EL (cell line): ENCODE measurements at places on chromosomes 7 and 10.
A peak's percentile ranks its signal among the peaks of the same experiment; 100 is the strongest.

- no peak for DNase-seq
Measured at GRCh38 chr10:95245425-95246055, 45.3 kb downstream of the PDLIM1 start.

DNA sequence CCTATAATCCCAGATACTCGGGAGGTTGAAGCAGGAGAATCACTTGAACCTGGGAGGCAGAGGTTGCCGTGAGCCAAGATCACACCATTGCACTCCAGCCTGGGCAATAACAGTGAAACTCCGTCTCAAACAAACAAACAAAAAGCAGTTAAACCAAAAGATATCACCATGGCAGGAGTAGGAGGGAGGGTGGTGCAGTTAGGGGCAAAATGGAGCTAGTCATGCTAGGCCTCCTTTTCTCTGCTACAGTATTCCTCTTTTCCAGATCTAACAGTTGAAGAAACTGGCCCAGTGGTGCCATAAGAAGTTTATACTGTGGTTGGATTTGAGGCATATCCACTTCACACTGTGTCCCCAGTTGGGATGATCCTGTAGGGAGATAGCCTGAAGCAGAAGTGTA lies 261.6 kb downstream of the SKIDA1 start:
- no peak for DNase-seq

DNA sequence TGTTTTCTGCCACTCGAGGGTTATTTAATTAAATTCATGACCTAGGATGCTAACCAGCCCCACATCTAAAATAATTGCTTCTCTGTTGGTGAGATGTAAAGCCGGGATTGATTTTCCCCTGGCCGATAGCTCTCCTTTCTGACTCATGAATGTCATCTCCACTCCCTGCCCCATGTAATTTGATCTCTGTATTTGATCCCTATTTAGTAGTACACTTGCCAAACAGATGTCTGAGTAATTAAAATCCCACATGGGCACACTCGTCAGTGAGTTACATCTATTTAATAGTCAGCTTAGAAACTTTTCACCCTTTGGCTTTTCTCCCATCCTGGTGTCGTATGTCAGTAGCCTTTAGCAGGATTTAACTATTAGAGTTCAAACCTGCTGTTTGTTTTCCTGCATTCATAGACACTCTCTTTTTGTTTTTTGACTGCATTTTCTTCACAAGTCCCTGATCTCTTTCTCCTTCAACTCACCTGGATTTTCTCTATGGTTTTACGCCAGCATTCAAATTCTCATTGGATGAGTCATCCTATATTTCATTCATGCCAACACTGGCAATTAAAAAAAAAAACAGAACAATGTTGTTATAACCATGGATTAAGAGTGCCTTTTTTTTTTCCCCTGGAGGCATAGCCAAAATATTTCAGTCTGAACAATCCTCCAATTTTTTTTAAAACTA lies 82.7 kb downstream of the SPAG6 start:
- DNase-seq: peak; percentile 94

DNA sequence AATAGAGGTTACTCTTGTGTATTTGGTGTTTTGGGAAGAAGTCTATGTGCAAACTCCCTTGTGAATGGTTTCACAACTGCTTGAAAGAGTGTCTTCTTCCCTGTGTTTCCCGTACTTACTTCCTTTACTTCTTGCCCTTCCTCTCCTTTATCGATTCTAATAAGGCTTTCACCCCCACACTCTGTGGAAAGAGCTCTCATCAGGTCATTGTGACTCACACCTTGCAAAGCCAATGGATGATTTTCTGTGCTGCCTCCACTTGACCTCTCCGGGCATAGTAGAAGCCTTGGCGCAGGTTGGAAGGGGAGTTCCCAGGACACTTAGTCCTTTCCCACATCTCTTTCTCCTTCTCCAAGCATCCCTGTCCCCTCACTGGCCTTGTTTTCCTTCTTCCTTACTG lies 6.2 kb upstream of the TSPAN15 start:
- no peak for DNase-seq

DNA sequence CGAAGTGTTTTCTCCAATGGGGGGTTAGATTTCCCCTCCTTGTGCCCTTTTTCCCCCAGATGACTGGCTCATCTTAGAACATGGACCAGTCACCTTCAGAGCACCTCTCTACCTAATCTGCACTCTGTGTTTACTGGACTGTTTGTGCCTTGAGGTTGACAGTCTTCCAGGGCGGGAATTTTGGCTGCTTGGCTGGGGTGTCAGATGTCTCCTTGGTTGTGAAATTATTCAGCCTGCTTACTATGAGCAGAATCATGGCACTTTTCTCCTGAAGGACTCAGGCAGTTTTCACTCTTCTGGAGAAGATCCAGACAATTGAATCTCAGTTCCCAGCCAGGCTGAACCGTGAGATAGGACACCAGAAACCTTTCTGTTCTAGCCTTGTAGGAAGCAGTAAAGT lies 60.3 kb upstream of the NFKB2 start:
- no peak for DNase-seq

GRCh38 chr7:93843260-93843659 lies 47.3 kb downstream of the TFPI2 start:
- DNase-seq: peak; percentile 21

DNA sequence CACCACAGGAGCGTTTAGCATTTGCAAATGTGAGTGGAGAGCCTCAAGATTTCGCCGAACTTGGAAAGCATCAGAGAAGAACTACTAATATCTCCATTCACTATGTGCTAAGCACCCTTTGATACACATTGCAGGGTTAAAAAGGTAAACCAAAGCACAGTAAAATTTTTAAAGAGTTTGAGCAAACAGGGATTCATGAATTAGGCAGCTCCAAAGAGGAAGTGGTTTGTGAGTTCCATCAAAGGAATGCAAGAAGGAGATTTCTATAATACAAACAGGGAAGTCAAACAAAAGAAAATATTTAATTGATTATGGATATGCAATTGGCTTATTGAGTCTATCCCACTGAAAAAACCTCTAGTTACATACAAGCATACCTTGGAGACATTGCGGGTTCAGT lies 81.1 kb upstream of the TMEM72 start:
- DNase-seq: peak; percentile 69

DNA sequence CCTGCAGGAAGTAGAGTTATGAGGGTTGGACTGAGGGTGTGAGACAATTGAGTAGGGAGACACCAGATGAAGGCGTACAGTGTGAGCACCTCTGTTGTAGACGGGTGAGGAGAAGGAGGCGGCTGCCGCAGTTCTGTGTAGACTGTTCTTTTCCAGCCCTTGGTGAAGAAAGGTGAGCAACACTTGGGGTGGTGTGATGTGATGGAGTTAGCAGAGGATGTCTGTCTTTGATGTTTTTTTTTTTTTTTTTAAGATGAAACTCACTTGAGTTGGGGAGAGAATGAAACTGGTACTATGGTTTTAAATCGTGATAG lies 42.8 kb upstream of the RNF216 start:
- DNase-seq: no peak

- DNase-seq: peak; percentile 47
Measured at GRCh38 chr7:93719546-93719945, 145.0 kb upstream of the CALCR start.

- DNase-seq: no peak
Measured at GRCh38 chr10:63696205-63696604, 175.0 kb downstream of the REEP3 start.

DNA sequence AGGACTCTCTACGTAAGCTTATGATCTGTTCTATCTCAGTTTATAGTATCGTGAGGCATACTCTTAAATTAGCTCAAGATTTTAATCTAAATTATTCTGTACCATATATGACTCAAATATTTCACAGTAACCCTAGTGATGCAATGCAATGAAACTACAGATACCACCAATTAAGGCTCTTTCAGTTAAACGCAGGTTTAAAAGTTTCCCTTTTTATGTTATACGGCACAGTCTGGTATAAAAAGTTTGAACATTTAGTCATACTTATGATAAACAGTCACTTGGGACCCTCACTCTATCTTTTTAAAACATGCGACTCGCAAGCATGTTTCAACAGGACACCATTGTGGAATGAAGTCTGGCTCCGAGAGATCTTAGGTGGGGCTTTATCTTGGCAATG lies 107.2 kb downstream of the CDK6 start:
- no peak for DNase-seq

- DNase-seq: no peak
Measured at GRCh38 chr7:107237451-107237850, 68.6 kb downstream of the HBP1 start.

- DNase-seq: no peak
Measured at GRCh38 chr7:28961972-28962371, 3.8 kb upstream of the TRIL start.

DNA sequence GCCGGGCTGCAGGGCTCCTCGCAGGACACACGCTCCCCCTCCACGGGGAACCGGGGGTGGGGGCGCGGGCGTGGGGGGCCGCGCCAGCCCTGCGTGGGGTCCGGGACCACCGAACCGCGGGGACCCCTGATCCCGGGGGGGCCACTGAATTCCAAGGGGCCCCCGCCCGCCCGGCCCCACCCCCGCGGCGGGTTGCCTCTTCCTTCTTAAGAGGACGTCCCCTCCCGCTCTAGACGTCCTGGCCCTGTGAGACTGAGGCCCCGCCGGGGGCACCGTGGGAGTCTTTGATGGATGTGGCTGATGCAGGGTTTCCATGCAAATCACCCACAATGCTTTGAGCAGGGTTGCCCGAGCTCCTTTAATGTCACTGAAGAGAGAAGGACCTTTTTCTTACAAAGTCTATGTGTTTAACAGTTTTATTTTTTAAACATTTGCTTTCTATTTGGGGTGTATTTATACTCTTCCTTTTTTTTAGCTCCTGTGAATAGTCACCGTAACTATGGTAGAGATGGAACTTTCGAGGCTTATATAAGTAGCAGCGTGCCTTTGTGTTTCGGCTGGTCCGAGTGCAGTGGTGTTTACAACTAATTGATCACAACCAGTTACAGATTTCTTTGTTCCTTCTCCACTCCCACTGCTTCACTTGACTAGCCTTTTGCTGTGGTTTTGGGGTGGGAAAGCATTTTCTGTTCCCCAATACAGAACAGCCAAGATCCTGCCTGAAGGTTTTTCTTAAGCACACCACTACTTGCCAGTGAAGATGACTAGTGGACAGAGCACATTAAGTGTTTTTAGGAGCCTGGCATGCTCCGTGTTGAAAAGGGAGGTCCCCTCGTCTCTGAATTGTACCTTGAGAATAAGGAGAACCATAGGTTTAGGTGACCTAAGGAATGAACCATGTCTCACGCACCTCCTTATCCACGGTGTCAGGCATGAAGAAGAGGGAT lies 44.8 kb downstream of the PDIA4 start:
- peak; percentile 86 for DNase-seq

DNA sequence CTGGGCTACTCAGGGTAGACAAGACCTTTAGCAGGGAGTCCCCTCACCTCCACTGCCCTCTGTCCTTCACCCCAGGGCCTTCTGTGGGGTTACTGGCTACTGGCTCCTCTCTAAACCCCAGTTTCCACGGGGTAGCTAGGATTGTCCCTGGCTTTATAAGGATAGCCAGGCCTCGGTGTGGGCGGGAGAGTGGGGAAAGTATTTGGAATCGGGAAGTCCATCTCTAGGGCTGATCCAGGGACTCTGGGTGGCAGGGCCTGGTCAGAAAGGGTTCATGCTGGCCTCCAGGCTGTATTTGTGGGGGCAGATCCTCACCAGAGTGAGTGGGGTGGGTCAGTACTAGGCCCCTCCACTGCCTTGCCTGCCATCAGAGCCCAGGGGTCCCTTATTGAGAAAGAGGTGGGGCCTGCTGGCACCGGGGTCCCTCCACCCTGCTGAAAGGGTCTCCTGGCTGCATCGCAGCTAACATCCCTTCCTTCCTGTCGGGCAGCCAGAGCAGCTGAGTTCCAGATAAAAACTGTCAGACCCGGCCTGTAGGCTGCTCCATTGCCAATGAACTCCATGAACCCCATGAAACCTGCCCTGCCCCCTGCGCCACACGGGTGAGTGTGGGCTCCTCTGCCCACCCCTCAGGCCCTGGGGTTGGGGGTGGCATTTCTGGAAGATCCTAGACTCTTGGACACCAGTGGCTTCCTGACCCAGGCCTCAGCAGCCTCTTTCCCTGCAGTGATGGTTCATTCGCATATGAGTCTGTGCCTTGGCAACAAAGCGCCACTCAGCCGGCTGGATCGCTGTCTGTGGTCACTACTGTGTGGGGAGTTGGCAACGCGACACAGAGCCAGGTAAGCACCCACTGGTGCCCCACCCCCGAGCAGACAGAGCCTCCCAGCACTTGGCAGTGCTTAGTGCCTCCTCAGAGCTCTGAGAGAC lies 7.3 kb downstream of the ZMIZ2 start:
- no peak for DNase-seq

DNA sequence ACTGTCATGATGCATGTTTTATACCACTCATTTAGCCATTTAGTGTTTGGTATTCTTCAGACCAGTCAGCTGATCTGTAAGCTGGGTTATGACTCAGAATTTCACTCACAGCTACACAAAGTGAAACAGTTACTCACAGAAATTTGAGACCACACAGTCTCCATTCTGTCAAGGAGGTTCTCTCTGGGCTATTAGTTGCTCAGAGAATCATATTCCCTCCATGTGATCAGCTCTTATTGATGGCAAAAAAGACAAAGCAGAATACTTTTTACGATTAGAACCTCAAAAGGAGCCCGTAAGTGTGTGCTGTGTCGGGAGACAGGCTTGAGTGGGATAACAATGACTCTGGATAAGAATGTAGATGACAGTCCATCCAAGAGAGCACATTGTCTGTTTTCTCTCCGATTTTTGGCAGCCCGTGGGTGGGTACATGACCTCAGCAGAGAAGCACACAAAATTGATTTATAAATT lies 277.6 kb upstream of the SORCS1 start:
- DNase-seq: peak; percentile 16

- no peak for DNase-seq
Measured at GRCh38 chr10:85319826-85320225, 991.4 kb downstream of the CCSER2 start.

DNA sequence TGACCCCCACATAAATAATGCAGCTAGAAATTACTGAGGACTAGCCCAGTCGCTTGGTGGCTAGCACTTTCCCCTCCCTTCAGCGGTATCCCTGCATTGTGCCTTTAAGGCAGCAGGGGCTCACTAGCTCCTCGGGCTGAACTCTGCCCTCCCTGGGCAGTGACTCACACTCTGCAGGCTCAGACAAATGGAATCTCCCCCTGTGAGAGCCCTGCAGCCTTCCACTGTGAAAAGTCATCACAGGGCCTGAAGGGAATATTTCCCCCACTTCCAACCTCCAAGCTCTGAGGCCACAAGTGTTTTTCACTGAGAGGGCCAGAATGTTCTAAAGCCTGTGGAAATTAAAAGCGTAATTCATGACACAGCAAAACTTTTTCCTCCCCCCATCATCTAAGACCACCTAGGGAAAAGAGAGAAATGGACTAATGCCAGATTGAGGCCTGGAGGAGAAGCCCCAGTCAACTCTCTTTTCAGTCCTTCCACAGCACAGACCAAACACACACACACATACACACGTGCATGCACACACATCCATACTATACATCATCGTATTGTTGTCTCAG lies 93.6 kb upstream of the COL1A2 start:
- peak; percentile 99 for DNase-seq

DNA sequence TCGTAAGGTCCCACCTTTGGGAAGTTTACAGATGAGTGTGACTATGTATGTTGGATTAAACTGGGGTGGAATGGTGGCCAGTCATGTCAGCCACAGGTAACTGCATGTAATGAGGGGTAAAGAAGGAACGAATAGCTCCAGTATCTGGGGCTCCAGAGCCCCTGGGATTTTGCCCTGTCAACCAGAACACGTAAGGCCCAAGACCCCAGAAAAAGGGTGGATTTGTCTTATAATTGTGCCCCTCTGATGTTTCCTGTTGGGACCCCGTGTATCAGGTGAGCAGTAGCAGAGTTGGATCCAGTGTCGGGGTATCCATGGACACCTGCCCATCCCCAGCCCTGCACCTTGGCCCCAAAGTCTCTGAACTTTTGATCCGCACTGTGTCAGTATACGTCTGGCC lies 76.9 kb downstream of the ADARB2 start:
- DNase-seq: no peak

GRCh38 chr7:2475678-2476015 lies 551 bp downstream of the GRIFIN start:
- no peak for DNase-seq

GRCh38 chr7:41002741-41003610 lies 699.9 kb downstream of the INHBA start:
- peak; percentile 46 for DNase-seq
